Inflammatory macrophage treated with lipopolysaccharide for 1 hour (primary cell): ENCODE measurements at places on chromosomes 6 and 20.

GRCh38 chr6:4607793-4608192 lies 168.4 kb upstream of the CDYL start:
- no peak for DNase-seq

DNA sequence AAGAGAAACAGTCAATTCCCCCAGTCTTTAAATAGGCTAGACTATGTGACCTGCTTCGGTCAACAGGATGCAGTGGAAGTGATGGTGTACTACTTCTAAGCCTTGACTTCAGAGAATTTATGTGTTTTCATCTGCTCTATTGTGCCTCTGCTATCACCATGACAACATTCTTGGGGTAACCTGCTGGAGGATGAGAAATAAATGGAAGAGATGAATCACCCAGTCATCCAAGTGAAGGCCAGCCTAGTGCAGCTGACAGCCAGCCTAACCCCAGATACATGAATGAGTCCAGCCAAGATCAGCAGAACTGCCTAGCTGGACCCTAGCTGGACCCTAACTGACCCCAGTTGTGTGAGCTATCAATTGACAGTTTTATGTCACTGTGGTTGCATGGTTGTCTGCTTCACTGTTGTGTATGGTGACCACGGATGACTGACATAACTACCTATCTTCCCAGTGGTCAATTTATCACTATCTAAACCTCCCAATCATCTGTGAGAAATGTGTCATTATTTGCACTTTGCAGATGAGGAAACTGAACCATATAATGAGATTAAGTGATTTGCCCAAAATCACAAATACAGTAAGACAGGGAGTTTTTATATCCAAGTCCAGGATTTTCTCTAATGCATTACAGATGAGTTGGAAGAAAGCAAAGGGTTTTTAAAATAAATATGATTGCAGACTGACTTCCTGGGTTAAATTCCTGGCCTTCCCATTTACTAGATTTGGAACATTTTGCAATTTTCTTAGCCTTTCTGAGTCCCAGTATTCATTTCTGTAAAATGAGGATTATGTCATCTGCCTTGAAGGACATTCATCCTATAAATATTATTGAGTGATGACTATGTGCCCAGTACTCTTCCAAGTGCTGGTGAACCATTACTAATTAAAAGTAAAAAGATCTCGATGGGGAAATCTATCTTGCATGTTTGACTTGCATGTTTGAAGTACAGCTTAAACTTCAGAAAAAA lies 136.4 kb upstream of the PLCB4 start:
- no peak for DNase-seq

DNA sequence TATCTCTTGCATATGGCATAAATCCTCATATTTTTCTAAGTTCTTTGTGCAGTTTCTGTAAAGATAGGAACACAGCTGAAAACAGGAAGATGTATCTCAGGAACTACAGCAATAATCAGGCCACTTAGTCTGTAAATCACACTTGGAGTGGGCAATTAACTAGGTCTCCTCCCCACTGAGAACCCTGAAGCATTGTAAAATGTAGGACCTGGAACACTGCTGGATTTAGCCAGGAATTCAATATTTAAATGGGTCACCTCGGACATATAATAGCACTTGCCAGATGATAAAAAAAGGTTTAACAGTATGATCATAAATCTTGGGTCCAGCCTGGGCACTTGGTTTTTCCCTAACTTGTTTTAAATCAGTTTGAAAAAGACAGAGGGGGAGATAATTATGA lies 155.0 kb downstream of the GRM1 start:
- DNase-seq, result no peak

- DNase-seq, result no peak
Observed at GRCh38 chr20:44549123-44549522, 27.3 kb upstream of the SERINC3 start.
